ENCODE measurements at places on chromosomes 1 and 21. TPM values are rescaled to one million over a fixed set of nuclear protein-coding genes. Genes with fewer than 3 reads are reported as not detected.

The EFNA1 gene
- total RNA-seq = 2.7 TPM

The ELAPOR1 gene
- total RNA-seq = 19.5 TPM

The LCE2B gene
- total RNA-seq = not detected

The SPRR2B gene
- not detected for total RNA-seq

The BSND gene
- not detected for total RNA-seq

The ASCL5 gene
- 0.16 TPM for total RNA-seq

The LAMC1 gene
- total RNA-seq = 37.7 TPM

The ZYG11A gene
- 0.47 TPM for total RNA-seq

The CFAP107 gene
- total RNA-seq = not detected

The GCSAML gene
- under 0.01 TPM for total RNA-seq

The GPR37L1 gene
- total RNA-seq = 1.1 TPM

The PRAMEF14 gene
- total RNA-seq = not detected

The NCMAP gene
- under 0.01 TPM for total RNA-seq

The EVA1C gene
- 5.6 TPM for total RNA-seq

The GSTM1 gene
- total RNA-seq = not detected

The GPATCH4 gene
- 10.3 TPM for total RNA-seq

The S1PR1 gene
- total RNA-seq = 21.2 TPM

The SNX27 gene
- total RNA-seq = 88.1 TPM

The C1orf210 gene
- total RNA-seq = not detected

The BEST4 gene
- total RNA-seq = 0.16 TPM

Data from occipital lobe (tissue), 3 donors.